ENCODE measurements at places on chromosomes 2 and 18.

DNA sequence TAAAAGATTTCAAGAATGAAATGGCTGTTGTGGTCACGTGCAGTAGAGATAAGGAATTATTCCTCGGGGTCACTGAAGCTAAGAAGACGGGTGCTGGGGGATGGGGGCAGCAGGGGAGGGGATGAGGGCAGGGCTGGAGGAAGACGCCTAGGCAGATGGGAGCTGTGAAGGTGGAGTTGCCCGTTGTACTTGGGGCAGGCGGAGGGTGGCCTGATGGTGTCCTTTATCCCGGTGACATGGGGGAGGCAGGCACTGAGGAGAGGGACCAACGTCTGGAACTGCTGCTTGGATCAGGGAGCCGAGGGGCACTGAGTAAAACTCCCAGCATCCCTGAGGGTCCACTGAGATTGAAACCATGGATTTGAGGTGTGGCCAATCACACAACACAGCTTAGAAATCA is 64.9 kb downstream of the ZCCHC2 start:
- no peak for DNase-seq

DNA sequence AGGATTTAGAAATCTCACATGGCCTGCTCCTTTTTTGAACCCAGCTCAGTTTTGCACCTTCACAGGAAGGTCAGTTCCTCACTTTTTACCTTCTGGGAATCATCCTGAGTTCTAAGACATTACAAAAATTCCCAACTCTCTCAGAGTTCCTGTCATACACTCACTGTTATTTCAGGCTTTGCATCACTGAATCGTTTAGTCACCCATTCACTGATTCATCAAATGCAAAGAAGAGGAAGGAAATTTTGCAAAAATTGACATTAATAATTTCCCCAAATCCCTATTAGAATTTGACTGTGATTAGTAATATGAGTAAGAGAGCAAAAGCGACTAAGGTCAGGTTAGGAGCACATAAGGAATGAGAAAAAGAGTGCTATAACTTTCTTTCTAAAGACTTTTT is 197.5 kb downstream of the PDE1A start:
- no peak for DNase-seq

- DNase-seq = no peak
Observed at GRCh38 chr2:25397777-25398176, 56.1 kb upstream of the DNMT3A start.

GRCh38 chr2:39488450-39488849 is 51.4 kb upstream of the MAP4K3 start:
- DNase-seq = no peak

- DNase-seq = no peak
Observed at GRCh38 chr2:237540223-237540775, 26.1 kb upstream of the PRLH start.

All from NCI-H748 treated with DMSO at 0.1 percent for 48 hours (cell line).